ENCODE measurements at places on chromosomes 4 and X.

- DNase-seq = no peak
Measured at GRCh38 chr4:140302151-140302859, 71.1 kb upstream of the SCOC start.

DNA sequence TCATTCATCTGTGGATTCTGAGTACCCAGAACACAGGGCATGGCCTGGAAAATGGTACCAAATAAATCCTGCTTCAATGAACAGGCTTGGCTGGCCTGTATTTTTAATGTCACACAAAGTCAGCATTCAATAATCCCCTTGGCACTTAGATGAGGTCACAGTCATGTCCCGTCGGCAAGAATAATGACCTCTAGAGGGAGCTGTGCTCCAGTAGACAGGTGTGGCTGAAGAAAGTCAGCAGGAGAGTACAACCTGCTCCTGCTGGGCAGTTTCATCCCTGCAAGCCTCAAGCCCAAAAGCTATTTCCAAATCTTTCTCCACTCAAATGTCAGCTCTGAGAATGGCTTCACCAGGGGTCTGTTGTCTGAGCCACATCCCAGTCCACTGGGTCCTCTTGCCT lies 404.0 kb upstream of the F9 start:
- no peak for DNase-seq

DNA sequence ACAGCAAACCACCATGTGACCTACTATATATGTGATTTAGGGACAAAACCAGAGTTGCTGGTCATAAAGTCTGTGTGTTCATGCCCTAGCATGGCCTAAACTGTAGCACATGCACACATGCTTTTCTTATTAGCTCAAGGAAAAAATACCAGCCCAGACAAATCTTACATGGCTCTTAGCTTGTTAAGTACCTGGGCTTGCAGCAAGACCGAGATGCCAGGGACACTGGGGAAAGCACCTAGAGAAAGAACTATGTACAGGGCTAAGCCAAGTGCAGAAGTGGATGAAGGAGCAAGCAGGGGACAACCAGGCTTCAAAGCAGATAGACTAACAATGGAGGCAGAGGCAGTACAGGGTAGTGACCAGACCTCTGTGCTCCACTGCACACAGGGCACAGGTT lies 3.4 kb upstream of the GABRE start:
- no peak for DNase-seq

DNA sequence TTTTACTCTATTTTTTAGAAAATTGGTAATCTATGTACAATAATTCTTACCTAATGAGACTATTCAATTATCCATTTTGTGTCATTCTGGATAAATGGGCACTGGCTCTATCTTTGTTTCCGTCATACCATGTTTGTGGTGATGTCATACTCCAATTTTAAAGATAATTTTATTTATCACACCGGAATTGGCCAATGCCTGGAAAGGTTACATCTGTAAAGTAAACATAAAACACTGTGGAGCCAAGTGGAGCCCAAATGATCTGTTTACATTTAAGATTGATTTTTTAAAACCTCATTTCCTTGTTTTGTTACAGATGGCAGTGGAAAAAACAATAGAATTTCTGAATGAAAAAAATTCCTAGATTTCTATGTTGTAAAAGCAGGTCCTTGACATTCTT lies 120.2 kb upstream of the GPRIN3 start:
- no peak for DNase-seq

- DNase-seq = no peak
Measured at GRCh38 chrX:63932006-63932405, 147.0 kb upstream of the ARHGEF9 start.

DNA sequence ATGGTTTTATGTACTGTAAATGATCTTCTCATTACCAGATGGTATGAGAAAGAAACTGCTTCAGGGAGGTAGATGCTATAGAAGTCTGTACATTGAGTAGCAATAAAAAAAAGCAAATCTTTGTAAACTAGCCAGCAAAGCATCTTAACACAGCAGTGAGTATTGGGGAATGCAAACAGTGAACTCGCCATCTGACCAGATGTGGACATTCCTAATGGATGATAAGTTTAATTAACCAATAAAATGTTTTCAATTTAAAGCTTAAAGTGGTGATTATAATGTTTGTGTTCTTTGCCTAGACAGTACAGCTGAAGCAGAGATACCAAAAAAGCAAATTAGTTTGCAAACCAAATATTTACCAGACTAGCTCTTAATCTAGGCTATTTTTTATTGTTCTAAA lies 1144.2 kb downstream of the FAT4 start:
- DNase-seq = peak; percentile 51

DNA sequence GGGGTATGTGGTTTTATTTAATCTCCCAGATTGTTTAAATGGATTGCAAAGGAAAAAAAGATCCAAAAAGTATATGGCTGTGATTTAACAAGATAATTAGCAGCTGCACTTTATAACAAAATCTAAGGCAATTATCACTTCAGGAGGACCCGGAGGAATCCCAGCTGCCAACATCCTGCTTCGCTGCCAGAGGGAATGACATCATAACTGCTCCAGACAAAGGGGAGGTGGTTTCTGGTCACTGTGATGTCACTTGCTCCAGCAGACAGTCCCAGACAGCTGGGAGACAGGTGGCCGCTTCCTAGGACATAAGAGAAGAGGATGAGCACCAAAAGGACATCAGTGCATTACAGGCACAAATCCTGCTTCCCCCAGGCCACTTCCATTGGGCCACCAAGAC lies 371.0 kb downstream of the BCOR start:
- peak; percentile 66 for DNase-seq

GRCh38 chr4:141905751-141906150 lies 269.4 kb downstream of the IL15 start:
- DNase-seq = peak; percentile 93

- DNase-seq = no peak
Measured at GRCh38 chr4:185437809-185438208, 12.0 kb upstream of the UFSP2 start.

DNA sequence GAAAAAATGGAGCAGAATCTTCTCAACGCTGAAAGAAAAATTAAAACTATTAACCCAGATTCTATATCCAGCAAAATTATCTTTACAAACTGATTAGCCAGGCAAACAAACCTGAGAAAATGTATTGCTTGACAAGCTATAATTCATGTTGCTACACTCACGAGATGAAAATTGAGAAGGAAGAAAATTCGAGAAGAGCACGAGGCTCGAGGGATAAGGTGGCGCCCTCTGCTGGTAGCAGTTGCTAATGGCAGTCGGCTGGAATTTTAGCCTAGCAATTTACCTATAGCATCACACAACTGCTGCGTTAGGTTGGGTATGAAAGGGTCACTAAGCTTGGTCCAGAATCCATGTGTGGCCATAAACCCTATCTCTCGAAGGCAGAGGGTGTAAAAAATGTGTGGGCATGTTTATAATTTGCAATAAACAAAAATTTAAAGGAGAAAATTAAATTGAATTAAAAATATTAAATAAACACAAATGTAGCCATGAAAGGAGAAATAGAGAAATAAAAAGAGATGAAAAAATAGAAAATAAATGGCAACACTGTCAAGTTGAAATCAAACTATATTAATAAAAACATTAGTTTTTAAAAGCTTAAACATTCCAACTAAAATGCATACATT lies 126.6 kb downstream of the PPP4R3C start:
- peak; percentile 8 for DNase-seq

- no peak for DNase-seq
Measured at GRCh38 chrX:618761-619450, 11.7 kb upstream of the SHOX start.

DNA sequence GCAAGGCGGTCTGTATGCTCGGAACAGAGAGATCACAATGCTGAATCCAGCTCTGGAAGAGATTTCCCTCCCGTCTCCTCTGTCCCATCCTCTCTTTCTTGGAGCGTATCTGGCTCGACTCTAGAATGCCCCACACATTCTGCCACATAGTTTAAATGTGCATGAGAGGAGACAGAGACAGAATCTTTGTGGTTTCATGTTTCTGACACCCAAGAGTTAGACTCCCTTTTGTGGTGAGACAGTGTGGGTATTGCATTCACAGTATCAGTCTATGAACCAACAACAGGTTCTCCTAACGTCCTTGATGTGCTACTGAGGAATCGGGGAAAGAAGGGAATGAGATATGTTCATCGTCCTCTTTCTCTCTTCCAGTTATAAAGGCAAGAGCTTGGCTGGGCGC lies 25.3 kb downstream of the FAM47E start:
- no peak for DNase-seq

GRCh38 chrX:68840256-68840655 lies 11.4 kb downstream of the EFNB1 start:
- no peak for DNase-seq

GRCh38 chrX:155056877-155057792 lies 13.8 kb downstream of the CMC4 start:
- peak; percentile 72 for DNase-seq

DNA sequence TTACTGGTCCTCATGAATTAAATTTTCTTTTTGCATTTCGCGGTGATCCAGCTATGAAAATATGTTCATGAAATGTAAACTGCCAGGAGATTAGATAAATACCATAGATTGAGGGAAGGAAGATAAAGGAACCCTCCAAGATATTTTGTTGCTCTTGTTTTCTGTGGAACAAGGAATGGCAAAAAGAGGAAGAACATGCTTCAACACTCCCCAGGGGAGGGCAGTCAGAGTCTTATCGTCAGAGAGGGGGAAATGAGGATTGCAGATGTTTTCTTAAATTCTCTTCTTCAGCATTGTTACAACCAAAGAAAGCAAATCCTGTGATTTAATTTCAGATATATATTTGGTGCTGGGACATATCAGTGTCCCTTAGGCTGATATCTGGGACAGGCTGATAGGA lies 9.5 kb upstream of the SFRP2 start:
- DNase-seq = peak; percentile 36

GRCh38 chrX:68915778-68916177 lies 87.0 kb downstream of the EFNB1 start:
- DNase-seq = no peak

DNA sequence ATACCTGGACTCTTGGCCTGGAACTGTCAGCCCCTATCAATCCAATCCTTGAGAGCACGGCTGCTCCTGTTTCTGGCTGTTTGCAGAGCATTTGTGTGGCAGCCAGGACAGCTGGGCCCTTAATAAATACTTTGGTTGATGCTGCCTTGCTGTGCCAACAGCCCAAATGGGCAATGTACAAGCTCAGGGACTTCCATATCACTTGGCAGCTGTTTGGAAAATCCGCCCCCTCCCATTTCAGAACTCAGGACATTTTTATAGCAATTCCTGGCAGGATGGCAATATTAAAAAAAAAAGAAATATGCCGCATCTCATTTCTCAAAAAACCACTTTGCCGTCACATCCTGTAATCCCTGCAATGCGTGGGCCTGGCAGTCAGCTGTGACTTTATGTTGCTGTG lies 218.9 kb downstream of the HS3ST1 start:
- DNase-seq = no peak

DNA sequence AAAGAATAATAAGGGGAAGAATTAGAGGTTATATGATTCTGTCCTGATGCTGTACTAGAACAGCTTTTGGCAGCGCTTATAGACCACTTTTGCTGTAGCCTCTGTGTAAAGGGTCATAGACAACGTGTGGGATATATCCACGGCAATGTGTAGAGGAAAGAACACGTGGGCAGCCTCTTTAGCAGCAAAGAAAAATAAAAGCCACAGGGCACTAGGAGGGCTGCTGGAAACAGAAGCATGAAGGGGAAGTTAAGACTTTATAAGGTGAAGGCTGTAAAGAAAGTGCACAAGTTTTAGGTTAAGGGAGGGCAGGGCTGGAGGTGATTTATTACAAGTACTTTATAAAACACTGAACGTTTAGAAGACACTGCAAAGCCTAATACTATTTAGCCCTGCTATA lies 20.1 kb upstream of the PHEX start:
- no peak for DNase-seq

GRCh38 chr4:6855692-6856297 lies 53.8 kb upstream of the TBC1D14 start:
- DNase-seq = peak; percentile 64

DNA sequence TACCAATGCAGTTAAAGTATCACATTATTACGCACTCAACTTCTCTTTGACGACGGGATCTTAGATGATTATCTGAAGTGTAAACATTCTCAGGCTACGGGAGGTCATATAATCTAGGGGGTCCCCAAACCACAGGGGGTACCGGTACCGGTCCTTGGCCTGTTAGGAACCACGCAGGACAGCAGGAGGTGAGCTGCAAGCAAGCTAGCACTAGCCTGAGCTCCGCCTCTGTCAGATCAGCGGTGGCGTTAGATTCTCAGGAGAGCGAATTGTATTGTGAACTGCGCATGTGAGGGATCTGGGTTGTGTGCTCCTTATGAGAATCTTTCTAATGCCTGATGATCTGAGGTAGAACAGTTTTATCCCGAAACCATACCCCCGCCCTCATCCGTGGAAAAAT lies 20.6 kb upstream of the PRR27 start:
- DNase-seq = no peak

DNA sequence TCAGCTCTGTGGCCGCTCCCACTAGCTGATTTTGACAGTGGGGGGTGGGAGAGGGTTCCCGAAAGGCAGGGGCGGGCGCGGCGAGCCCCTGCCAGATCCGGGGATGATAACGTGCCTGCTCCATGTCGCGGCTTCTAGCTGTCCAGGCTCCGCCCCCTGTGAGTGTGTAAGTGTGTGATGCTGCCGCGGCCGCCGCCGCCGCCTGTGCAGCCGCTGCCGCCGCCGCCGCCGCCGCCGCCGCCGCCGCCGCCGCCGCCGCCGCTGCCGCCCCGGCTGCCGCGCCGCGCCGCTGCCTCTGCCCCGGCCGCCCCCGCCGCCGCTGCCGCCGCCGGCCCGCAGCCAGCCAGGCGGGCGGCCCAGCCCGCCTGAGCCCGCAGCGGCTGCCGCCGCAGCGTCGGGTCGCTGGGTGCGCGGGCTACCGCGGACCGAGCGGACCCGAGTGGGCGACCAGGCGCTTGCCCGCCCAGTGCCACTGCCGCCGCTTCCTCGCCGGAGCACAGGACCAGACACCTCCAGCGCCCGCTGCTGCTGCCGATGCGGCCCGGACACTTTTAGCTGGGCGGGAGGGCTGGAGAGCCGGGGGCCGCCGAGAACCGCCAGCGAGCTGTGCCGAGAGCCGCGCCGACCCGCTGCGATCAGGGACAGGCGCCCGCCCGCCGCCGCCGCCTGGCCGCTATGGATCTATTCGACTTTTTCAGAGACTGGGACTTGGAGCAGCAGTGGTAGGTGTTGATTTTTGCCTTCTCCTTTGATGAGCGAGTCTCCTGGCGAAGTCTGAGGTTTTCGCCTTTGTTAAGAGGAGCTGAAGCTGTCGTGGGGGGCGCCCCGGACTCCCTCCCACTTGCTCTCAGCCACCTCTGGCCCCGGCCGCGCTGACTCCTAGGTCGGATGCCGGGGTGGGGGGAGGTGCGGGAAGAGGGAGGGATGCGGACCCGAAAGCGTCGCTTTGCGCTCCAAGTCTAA lies at the start of gene AFF2:
TSS of gene AFF2 (plus strand) at position 195 of the 963 bp plus-strand sequence. CDS start at position 676, 481 bp downstream.
- DNase-seq = peak; percentile 65

GRCh38 chr4:76993787-76994641 lies 44.5 kb downstream of the SEPTIN11 start:
- no peak for DNase-seq

GRCh38 chrX:128365492-128365891 lies 313.3 kb upstream of the ACTRT1 start:
- no peak for DNase-seq

DNA sequence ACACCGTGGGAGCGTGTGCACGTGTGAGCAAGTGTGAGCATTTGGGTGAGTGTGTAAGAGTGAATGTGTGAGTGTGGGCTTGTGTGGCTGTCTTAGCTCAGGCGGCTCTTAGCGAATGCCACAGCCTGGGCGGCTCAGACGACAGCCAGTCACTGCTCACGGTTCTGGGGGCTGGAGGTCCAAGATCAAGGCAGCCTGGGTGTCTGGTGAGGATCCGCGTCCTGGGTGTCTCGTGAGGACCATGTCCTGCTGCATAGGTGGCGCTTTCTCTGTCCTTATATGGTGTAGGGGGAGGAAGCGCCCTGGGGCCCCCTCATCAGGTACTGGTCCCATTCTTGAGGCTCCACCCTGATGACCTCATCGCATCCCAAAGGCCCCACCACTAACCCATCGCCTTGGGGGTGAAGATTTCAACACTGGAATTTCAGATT lies 4.5 kb downstream of the DOK7 start:
- DNase-seq = no peak
